Panc1 (cell line): ENCODE measurements at places on chromosomes 3 and 15.
A peak's percentile ranks its signal among the peaks of the same experiment; 100 is the strongest.

- no peak for DNase-seq
These were observed 40.8 kb downstream of the HMG20A start for GRCh38 chr15:77461486-77461885.

DNA sequence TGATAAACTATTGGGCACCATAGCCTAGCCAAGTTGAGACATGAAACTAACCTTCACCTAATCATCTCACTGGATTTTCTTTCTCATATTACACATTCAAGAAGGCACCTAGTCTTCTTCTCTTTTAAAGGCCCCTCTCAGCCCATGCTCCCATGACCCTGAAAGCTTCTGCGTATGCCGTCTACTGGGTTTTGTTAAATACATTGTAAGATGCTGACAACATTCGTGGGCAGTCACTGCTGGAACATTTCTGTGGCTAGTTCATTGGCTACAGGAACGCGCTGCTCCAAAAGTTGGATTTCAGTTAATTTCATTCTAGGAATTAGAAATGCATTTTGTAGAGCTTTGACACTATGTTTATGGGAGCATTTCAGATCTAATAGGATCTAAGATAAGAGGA, 52.3 kb upstream of the CHD2 start:
- DNase-seq, result no peak

DNA sequence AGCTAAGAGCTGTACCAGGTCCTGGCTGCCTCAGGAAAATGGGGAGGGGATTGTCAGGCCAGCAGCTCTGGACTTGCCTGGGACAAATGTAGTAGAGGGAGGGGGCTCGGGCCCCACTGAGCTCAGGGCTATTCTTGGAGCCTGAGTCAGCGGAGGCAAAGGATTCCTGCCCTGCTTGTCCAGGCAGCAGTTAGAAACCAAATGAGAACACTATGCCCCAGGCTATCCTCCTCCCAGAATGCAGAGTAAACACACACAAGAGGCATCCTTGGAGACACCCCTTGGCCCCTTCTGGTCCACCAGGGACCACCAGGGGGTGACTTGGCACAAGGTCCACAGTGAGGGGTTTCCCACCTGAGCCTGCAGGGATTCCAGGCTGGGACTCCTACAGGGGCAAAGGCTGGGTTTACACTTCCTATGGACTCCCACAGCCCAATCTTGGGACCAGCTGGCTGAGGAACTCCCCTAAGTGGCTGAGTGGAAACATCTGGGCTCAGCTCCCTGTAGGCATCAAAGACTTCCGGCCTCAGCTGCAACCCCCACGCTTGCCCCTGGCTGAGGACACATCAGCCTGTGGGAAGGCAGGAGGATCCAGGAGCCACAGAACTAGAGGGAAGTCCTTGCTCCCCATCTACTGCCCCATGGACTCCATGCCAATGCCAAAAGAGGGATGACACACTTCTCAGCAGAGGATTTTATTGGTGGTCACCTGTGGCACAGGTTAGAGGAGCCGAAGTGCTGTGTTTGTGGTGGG, 3.4 kb upstream of the COL7A1 start:
- no peak for DNase-seq

GRCh38 chr3:169148448-169149348, 514.8 kb downstream of the MECOM start:
- no peak for DNase-seq

GRCh38 chr3:71907996-71908395, 123.0 kb upstream of the PROK2 start:
- DNase-seq, result no peak

DNA sequence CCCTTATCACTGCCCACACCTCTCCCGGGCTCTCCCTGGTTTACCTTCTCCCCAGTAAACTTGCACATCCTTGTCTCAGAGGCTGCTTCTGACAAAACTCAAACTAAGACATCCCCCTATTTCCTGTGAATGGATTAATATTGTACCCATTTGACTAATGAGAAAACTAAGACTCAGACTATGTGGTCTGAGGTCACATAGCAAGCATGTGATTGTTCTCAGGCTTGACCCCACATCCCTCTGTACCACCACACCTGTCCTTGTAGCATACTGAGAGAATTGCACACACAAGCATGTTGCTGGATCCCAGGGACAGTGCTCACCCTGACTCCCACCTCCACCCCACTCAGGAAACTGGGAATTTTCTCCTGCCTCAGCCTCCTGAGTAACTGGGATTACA, 90.7 kb upstream of the HES1 start:
- no peak for DNase-seq

DNA sequence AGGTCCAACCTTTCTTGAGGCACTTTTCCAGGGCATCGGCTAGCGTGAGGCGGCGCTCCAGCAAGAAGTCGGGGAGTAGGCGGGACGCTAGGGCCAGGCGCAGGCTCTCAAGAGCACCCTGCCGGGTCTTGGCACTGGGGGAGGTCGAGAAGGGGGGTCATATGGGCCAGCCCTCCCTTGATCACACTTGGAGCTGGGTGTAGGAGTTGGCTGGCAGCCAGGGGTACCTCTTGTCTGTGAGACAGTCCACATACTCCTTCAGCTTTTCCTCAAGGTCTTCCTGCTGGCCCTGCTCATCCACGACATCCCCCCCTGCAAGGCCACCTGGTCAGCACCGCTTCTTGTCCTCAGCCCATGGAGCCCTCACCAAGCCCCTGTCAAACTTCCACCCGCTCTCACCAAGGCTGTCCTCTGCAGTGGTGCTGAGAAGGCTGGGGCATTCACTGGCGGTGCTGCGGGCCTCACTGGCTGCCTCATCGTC, 2.0 kb downstream of the IFRD2 start:
- DNase-seq, result no peak

- DNase-seq, result no peak
These were observed 587 bp downstream of the PIGX start for GRCh38 chr3:196712514-196713413.

GRCh38 chr3:122932251-122932967, 95.2 kb downstream of the SEMA5B start:
- no peak for DNase-seq

DNA sequence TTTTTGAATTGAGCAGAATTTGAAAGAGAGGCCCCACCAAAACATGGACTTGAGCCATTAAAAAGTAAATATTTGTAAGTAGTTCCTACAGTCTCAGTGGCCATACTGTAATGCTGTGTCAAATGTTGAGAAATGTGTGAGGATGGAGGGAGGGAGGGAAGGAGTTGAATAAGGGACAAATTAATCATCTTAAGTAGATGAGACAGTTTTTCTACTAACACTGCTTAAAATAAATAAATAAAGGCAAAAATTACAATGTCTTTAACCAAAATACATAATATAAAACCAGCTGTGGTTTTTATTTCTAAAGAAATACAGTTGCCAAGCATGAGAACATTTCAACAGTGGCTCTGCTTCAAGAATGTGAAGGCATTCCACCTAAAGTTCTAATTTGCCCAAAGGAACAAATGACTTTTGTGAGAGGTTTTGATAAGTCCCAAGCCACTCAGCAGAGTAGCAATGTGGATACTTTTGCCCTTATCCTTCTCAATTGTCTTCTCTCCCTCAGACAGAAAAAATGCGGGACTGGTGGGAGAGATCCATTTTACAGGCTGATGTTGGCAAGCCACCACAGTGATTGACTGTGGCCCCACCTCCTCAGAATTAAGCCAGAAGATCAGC, 427.0 kb upstream of the RARB start:
- no peak for DNase-seq

DNA sequence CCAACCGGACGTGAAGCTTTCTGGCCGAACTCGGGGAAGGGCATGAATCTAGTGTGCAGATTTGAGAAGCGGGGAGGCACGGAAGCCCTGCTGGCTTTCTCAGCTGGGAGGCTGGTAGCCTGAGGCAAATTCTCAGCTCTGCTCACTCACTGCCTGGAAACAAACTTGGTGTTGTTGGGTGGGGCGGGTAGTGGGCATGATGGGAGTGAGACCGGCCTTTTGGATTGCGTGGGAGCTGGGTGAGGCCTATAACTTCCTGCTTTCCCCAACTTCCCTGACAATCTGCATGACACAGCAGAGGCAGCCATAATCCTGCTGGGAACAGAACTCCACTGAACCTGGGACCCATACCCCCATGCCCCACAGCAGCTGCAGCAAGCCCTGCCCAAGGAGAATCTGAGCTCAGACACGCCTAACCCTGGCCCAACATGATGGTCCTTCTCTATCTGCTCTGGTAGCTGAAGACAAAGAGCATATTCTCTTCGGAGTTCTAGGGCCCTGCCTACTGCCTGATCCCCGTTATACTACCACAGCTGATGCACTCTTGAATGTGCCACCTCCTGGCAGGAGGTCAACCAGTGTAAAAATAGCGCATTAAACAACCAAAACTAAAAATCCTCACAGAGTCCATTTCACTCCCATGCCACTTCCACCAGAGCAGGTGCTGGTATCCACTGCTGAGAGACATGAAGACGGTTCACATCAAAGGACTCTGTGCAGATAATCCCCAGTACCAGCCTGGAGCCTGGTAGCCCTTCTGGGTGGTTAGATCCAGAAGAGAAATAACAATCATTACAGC, 44.7 kb downstream of the CEP70 start:
- DNase-seq, result no peak

DNA sequence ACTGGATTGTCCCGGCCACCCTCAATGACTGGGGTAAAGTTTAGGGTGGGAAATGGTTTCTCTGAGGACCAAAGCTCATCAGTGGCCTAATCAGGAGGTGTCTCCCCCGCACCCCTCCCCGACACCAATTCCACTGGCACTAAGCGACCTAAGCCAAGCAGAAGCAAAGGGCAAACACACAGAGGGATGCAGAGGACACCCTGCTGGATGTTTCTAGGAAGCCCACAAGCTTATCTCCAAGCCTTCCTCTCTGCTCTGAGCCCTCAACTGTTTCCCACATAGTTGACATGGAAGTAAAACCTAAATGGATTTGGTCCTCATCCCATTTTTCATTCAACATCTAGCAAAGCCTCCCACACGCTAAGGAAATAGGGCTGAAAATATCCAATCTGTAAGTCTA, 68.5 kb downstream of the C3orf70 start:
- no peak for DNase-seq

GRCh38 chr3:123110282-123110975, 43.6 kb downstream of the PDIA5 start:
- DNase-seq, result no peak

DNA sequence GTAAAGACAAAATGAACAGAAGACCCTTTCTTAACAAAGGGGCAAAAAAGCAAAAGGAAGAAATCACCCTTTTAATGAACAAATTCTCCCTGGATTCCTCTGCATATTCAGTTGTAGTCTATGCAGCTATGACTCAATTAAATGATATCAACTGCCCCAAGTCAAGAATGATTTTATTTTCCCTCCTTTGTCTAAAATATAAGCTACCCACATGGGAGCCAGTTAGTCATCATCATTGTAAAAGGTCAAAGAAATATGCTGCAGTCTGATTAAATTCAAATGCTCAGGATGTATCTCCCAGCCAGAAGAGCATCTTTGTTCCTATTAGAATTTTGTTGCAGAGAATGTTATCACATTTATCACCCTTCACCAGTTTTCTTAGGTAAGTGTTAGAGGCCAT, 84.0 kb downstream of the SST start:
- no peak for DNase-seq

DNA sequence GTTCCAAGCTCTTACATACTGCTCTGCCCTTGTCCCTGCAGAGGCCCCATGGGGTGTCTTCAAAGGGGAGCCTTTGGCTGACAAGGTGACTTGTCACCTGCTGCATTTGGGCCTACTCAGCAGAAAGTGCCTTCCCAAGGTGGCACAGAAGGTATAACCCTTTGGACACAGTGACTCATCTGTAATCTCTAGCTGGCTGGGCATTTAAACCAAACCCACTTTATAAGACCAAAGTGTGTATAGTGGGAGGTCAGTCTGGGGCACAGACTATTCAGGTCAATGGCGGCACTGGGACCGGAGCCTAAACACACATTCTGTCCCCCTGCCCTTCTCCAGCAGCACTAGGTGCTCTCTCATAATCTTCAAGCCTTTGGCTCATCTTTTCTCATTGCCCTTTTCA, 35.1 kb downstream of the GJD2 start:
- no peak for DNase-seq

DNA sequence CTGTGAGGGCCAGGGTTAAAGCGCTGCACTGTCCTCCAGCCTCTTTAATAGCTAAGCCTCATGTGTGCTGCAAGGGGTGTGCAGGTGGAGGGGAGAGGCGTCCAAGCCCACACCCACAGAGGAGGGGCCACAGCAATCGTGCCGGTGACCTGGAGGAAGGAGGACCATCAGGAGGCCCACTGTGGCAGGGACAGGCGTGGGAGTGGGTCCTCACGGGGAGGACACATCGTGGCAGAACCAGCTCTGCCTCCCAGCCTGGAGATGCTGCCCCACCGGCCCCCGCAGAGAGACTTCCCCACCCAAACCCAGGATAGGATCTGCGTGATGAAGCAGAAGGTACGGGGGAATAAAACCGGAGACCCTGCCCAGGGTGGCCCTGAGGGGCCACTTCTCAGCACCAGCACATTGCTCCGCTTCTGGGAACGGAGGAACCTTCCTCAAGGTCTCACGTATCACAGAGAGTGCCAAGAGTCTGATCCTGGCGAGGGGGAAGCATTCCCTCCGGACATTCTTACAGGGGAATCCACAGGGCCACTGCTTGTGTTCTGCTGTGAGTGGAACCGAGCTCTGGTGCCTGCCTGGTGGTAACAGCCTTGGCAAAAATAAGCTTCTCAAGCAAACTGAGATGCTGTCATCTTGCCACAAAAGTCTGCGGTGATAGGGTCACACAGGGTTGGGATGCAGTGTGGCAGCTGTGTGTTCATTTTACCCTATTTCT, 199.8 kb downstream of the XXYLT1 start:
- DNase-seq, result no peak

GRCh38 chr3:100641471-100642032, 32.2 kb downstream of the ADGRG7 start:
- DNase-seq, result no peak

- DNase-seq, result peak; percentile 33
These were observed 53.9 kb upstream of the MELTF start for GRCh38 chr3:197083486-197083885.

- DNase-seq, result no peak
These were observed 34.0 kb downstream of the TPRA1 start for GRCh38 chr3:127556565-127556964.

- peak; percentile 25 for DNase-seq
These were observed 136.2 kb downstream of the CHDH start for GRCh38 chr3:53709860-53710674.

- no peak for DNase-seq
These were observed 13.6 kb upstream of the CSK start for GRCh38 chr15:74768099-74768770.

DNA sequence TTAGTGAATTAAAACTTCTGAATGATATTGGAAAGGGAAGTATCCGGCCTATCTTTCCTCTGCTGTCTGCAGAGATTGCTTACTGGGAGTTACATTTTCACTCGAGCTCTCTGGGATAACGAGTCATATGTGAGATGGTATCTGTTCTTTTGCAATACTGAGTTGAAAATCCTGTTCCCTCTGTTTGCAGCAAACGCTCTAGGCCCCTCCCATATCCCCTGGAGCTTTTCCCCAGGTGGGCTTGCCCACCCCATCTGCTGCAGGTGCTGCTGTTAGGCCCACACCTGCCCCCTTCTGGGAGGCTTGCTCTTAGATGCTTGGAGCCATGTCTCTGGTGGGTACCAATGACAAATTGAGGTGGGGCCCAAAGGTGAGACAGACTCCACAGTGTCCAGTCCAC, 42.7 kb upstream of the MTMR10 start:
- DNase-seq, result no peak
